Renal pelvis (tissue), 12 donors: ENCODE measurements at places on chromosomes 4 and X. TPM values are rescaled to one million over a fixed set of nuclear protein-coding genes. Genes with fewer than 3 reads are reported as not detected.

ZFYVE28 gene
- polyA plus RNA-seq, result 1.7 TPM

PARM1 gene
- polyA plus RNA-seq, result 56.9 TPM

SHROOM3 gene
- 36.8 TPM for polyA plus RNA-seq

ARSH gene
- polyA plus RNA-seq, result not detected

UGT2B17 gene
- not detected for polyA plus RNA-seq

FAM47A gene
- polyA plus RNA-seq, result not detected

IQSEC2 gene
- 20.5 TPM for polyA plus RNA-seq

SPOCK3 gene
- 10.9 TPM for polyA plus RNA-seq

BST1 gene
- polyA plus RNA-seq, result 15.6 TPM

NPNT gene
- 253 TPM for polyA plus RNA-seq

VSIG4 gene
- polyA plus RNA-seq, result 5.7 TPM

CRMP1 gene
- polyA plus RNA-seq, result 49.1 TPM

TMEM271 gene
- 0.09 TPM for polyA plus RNA-seq

AMOT gene
- 80.5 TPM for polyA plus RNA-seq

SORCS2 gene
- 5.2 TPM for polyA plus RNA-seq

GSX2 gene
- not detected for polyA plus RNA-seq

MED14 gene
- 61.2 TPM for polyA plus RNA-seq

FTHL17 gene
- polyA plus RNA-seq, result not detected

CORIN gene
- polyA plus RNA-seq, result 5.5 TPM

TCEAL2 gene
- polyA plus RNA-seq, result 21.2 TPM

PDGFRA gene
- polyA plus RNA-seq, result 140 TPM

PAK3 gene
- polyA plus RNA-seq, result 7.0 TPM

NLGN3 gene
- 4.3 TPM for polyA plus RNA-seq

UBL4A gene
- 33.6 TPM for polyA plus RNA-seq

BEX3 gene
- 593 TPM for polyA plus RNA-seq

SMIM31 gene
- 0.57 TPM for polyA plus RNA-seq

SCML1 gene
- 14.0 TPM for polyA plus RNA-seq

PPP1R2C gene
- polyA plus RNA-seq, result not detected

MAGEC1 gene
- not detected for polyA plus RNA-seq

SPANXN4 gene
- polyA plus RNA-seq, result not detected

AADAT gene
- polyA plus RNA-seq, result 22.9 TPM

VGLL1 gene
- polyA plus RNA-seq, result 6.3 TPM

SPANXA1 gene
- polyA plus RNA-seq, result not detected

TCEAL5 gene
- 12.6 TPM for polyA plus RNA-seq

MAGEA10 gene
- polyA plus RNA-seq, result not detected

NHS gene
- polyA plus RNA-seq, result 26.8 TPM

HTR2C gene
- 0.71 TPM for polyA plus RNA-seq

NOCT gene
- polyA plus RNA-seq, result 7.0 TPM

BBS12 gene
- polyA plus RNA-seq, result 15.7 TPM

ATP8A1 gene
- polyA plus RNA-seq, result 31.7 TPM

NEUROG2 gene
- polyA plus RNA-seq, result not detected

ABCG2 gene
- 6.9 TPM for polyA plus RNA-seq

GBA3 gene
- polyA plus RNA-seq, result 15.6 TPM

DDIT4L gene
- polyA plus RNA-seq, result 2.2 TPM

ADAM29 gene
- not detected for polyA plus RNA-seq

FOXP3 gene
- polyA plus RNA-seq, result 1.2 TPM

TEX13C gene
- 0.04 TPM for polyA plus RNA-seq

SHROOM4 gene
- polyA plus RNA-seq, result 23.1 TPM

ARMCX1 gene
- polyA plus RNA-seq, result 48.1 TPM

RHOXF1 gene
- 3.6 TPM for polyA plus RNA-seq

SYTL4 gene
- 16.3 TPM for polyA plus RNA-seq

TLR1 gene
- 4.7 TPM for polyA plus RNA-seq

OTUD6A gene
- polyA plus RNA-seq, result not detected

SERPINA7 gene
- polyA plus RNA-seq, result 0.14 TPM

ACOT9 gene
- 27.8 TPM for polyA plus RNA-seq

CFAP47 gene
- polyA plus RNA-seq, result 0.58 TPM

AMTN gene
- not detected for polyA plus RNA-seq
